Fibroblast of skin of right quadriceps (primary cell): ENCODE measurements at places on chromosomes 4 and X.

DNA sequence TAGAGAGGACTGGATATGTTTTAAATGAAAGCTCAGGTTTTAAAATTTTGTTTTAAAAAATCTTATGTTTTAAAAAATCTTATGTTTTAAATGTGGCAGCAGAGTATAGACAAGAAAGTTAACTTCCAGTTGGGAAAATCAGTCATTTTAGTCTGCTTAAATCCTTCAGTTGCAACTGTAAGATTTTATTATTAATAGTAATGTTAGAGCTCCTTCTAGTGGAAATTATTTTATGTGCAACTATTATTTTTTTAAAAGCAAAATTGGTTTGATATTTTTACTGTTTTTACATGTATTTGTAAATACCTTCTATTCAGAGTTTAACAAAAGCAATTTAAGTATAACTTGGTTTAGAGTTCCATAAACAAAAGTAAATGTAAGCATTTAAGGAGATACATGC, 8.5 kb upstream of the NUDT6 start:
- no peak for DNase-seq

GRCh38 chrX:39162322-39162735, 361.1 kb downstream of the MID1IP1 start:
- no peak for DNase-seq

DNA sequence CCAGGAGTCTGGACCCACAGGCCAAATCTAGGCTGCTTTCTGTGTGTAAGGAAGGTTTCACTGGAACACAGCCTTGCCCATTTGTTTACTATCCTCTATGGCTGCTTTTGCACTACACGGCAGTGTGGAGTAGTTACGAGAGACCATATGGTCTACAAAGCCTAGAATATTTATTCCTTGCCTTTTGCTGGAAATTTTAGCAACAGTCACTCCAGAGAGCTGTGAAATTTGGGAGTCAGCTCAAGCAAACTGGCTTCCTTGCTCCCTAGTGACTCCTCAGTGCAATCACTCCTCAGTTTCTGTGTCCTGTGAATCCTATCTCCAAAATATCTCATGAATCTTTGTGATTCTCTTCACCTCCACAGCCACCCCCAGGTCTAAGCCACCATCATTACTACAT, 99.0 kb upstream of the CPEB2 start:
- no peak for DNase-seq

- DNase-seq: no peak
Observed at GRCh38 chrX:11755724-11756123, 2.3 kb upstream of the MSL3 start.

- DNase-seq: no peak
Observed at GRCh38 chr4:25915353-25915705, 1.3 kb downstream of the SMIM20 start.

DNA sequence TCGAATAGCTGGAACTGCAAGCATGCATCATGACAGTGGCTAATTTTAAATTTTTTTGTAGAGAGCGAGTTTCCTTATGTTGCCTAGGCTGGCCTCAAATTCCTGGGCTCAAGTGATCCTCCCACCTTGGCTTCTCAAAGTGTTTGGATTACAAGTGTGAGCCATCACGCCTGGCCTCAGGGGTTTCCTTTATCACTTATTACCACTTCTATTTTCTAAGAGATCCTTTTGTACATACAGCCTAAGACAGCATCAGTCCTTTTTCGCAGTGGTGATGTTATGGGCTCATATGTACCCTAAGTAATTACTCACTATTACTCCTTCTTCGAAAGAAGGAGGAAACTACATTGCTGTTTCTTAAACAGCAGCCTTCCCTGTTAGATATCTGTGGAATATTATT, 54.1 kb upstream of the CDKN2AIP start:
- DNase-seq: no peak

DNA sequence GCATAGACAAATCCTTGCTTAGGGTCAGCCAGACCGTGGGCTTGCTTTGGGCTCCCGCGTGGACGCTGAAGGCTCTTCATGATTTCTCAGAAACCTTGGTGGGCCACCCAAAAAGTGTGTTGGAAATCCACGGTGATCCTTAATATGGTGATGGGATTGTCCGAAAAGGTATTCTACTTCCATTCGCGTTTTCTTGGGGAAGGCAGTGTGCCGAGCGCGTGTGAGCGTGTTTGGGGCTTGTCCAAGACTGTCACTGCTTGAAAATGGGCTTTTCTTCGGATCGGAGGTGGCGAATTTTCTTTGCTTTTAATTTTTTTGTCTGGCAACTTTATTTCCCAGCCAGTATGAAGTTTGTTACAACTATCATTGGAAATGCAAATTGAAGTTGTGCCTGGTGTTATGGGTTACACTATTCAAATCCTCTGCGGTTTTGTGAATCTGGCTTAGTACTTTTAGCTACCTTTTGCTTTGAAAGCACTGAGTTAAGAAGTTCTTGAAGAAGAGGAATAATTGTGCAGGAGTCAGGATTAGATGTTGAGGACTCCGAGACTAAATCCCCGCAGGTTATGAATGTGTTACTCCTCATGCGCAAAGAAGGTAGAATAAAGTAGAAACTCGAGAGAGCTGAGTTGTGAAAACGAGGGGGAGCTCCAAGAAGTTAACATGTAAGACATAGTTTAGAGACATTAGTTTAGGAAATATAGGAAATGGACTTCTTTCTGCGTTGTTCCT, 3.2 kb downstream of the SPRY1 start:
- DNase-seq: no peak

GRCh38 chr4:76809594-76810305, 88.2 kb downstream of the SOWAHB start:
- no peak for DNase-seq

- no peak for DNase-seq
Observed at GRCh38 chrX:10104958-10105658, 51.7 kb upstream of the CLCN4 start.

DNA sequence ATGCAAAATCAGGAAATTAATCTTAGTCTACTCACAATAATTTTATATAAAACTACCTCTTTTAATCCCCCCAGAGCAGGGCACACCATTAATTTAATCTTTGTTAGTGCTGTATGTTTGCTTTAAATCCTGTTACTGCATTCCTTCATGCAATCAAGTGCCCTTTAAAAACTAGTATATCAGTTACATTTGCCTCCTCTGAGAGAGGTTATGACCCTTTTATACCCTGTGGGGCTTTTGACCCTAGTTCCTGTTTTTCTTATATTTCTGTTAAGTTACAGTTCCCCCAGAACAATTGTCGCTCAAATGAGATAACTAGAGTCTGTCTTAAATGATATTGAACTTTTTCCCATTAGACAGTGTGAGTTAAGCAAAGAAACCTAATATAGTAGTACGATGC, 46.2 kb downstream of the GPC4 start:
- DNase-seq: no peak

DNA sequence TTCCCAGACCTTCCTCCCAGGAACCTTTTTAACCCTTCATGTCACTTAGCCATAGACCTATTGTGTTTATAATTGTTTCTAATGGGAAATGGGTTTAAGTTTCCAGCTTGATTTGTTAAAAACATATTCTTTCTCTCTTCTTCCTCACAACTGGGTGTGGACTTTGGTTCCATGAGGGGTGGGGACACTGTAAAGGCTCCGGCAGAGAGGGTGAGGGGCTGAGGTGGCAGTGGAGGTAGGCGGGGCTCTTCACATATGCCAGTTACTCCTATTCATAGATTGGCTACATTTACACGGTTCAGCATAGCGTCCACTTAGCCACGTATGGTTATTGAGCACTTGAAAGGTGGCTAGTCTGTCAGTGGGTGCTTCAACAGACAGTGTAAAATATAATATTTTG, 7.8 kb downstream of the INTS6L start:
- DNase-seq: no peak

DNA sequence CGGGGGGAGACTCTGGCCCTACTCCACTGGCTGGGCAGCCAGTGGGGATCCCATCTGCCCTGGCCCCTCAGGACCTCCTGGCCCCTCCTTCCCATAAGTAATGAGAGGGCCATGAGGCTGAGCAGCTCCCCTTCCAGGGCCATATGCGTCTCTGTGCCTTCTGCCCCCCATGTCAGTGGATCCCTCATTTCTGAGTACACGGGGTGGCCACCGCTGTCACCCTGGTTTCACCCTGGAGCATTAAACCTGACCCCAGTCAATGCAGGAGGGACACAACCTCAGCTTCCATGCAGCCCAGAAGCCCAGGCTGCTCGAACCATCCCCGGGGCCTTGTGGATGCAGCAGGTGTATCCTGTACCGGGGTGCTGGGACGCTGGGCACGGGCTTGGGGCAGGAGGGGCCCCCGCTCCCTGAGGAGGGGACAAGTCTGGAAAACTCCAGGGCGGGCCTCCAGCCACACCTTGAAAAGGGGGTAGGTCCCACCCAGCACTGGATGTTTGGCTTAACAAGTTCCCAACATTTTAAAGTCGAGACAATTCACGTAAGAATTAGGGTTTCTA, 24.2 kb downstream of the ATP5ME start:
- no peak for DNase-seq

- DNase-seq: no peak
Observed at GRCh38 chr4:7907142-7907541, 32.5 kb downstream of the AFAP1 start.
